ENCODE measurements at places on chromosomes 5 and 9. TPM values are rescaled to one million over a fixed set of nuclear protein-coding genes. Genes with fewer than 3 reads are reported as not detected.
A peak's percentile ranks its signal among the peaks of the same experiment; 100 is the strongest.

GRCh38 chr5:71492817-71493615 is 37.6 kb downstream of the BDP1 start:
- DNase-seq = no peak

DNA sequence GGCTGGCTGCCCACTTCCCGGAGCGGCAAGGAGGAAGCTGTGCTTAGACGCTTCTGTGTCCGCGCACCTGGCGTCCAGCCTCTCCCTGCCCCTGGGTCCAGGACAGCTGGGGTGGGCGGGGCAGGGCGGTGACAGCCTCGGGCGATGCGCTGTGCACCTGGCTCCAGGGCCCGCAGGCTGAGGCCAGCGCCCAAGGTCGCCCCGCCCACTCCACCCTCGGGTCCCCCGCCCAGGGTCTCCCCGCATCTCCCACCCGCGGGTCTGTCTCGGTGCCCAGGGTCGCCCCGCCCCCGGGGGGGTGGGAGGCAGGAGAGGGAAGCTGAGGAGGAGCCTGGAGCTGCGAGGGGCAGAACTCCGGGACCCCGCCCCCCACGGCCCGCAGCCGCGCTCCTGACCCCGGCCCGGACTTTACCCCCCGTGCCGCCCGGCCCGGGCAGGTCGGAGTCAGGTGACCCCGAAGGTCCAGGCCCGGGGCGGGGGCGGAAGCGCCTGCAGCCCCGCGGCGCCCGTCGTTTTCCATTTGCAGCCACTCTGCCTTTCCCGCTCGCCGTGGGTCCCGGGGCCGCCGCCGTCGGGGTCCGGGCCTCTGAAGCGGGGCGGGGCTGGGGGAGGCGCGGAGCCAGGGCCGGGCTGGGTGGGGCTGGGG is at the start of gene ENTPD8:
Gene ENTPD8, minus strand, starts transcription at position 69 of the 646 bp plus-strand sequence. CDS start 3,072 bp downstream, outside the sequence.
- DNase-seq = peak; percentile 80

DNA sequence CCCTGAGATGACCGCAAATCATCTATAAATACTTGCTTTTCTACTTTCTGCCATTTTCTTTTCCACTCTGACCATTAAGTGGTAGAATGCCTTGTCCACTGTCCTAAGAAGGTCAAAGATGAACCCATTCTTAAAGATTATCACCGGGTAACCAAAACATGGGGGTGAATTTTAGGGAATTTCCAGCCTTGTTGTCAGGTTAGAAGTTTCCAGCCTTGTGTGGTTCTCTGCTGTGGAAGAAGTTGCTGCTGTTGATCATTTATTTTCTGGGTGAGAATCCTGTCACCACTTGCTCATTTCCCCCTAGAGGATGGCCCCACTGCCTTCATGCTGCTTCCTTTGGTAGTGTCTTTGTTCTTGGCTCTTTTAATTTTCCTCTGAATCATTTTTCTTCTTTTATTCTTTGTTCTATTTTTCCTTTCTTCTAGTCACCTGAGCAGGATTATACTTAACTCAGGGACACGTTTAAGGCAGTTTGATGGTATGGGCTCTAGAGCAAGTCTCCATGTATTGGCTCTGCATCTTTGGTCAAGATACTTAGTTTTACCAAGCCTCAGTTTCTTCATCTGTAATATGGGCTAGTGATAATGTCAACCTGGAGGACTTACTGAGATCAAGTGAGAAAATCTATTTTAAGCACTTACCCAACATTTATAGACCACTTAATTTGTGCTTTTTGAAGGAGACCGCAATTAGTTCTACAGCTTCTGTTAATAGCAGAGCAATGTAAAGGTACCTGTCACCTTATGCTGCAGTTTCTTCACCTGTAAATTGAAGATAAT is 266.2 kb downstream of the ARHGAP26 start:
- no peak for DNase-seq

DNA sequence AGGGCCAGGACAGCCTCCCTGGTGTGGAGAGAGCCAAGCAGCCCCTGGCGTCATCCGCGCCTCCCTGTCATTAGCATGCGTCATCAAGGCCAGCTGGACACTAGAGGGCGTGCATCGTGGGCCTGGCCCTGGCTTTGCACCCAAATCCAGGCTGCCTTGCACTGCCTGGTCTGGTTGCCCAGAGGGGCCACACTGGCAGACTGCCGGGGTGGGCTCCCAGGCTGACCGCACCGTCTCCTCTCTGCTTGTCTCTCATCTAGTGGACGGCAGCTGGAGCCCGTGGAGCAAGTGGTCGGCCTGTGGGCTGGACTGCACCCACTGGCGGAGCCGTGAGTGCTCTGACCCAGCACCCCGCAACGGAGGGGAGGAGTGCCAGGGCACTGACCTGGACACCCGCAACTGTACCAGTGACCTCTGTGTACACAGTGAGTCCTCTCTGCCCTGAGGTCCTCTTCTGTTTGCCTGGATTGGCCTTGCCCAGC is 29.0 kb downstream of the HK3 start:
- no peak for DNase-seq

- no peak for DNase-seq
Observed at GRCh38 chr5:1033606-1034420, 25.2 kb downstream of the NKD2 start.

GRCh38 chr9:2132484-2133082 is 117.4 kb downstream of the SMARCA2 start:
- no peak for DNase-seq

DNA sequence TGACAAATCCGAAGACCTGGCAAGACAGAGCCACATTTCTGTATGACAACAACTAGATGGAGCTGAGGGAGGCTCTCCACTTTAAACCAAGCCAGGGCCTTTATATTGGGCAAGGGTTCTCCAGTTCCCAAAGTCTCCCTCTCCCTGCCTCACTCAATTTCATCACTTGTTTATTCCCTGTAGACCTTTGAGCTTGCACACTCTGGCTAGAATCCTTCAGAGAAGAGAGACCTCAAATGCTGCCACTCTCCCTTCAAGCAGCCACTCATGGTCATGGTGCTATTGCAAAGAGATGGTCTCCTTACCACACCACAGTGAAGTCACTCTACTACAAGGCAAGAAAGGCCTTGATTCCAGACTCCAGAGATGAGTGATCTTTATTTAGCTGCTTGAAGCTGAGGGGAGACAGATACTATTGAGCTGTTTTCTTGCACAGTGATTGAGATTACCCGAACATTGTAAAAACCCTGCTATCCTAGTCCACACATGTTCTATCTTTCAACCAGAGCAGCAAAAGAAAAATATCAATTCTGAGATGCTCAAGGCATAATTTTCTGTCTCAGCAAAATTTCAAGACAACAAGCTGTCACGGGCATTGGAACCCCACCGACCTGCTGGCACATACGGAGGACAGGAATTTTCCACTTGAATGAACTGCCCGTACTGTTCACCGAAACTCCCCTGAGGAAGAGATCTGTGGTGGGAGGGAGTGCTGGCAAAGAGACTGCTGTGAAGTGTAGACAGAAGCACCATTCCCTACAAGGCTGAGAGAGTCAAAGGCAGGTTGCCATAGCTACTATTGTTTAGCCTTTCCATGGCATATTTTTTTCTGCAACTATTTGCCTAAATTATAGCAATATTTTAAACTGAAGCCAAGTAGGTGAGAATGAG is 81.1 kb downstream of the CDO1 start:
- no peak for DNase-seq

- no peak for DNase-seq
Observed at GRCh38 chr9:71642056-71642455, 126.3 kb downstream of the CEMIP2 start.

- DNase-seq = no peak
Observed at GRCh38 chr5:157222506-157223230, 42.0 kb downstream of the ITK start.

The FOXD4 gene
- total RNA-seq = 0.32 TPM

The FOXD4L6 gene
- not detected for total RNA-seq

DNA sequence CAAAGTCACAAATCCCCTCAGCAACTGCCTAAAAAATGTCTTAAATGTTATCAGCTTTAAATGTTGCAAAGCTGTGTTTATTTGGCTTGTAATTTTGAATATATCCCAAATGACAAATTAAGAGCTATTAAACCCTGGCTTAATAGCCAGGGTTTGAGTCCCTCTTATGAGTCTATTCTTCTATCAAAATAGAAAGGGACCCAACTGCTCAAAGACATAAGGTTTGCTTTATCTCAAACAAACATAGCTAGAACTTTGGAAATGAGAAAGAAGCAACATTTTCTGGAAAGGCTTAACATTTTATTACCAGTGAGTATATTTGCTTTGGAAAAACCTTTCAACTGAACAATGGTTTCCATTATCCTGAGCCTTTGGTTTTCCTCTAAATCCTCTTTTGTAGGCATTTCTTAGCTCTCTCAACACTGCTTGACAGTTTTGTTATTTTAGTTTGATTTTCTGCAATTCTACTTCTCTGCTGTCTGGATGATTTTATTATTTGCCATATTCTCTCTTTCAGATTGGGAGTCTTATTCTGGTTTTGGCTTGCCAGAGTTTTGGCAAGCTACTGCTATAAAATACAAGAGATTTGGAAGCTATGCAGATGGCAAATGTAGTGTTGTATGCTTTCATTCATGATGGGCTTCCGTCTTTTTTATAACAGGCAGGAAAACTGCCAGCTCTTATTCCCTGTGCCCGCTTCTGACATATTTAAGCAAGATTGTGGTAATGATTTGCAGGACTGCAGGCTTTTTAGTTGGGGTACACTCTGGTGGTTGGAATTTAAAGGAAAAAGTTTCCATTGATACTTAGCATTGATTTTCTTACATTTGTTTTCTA is 734.9 kb downstream of the DTWD2 start:
- DNase-seq = no peak

- DNase-seq = no peak
Observed at GRCh38 chr9:105116052-105116868, 128.2 kb upstream of the SLC44A1 start.

The DIPK1B gene
- 7.1 TPM for total RNA-seq

The NMUR2 gene
- not detected for total RNA-seq

DNA sequence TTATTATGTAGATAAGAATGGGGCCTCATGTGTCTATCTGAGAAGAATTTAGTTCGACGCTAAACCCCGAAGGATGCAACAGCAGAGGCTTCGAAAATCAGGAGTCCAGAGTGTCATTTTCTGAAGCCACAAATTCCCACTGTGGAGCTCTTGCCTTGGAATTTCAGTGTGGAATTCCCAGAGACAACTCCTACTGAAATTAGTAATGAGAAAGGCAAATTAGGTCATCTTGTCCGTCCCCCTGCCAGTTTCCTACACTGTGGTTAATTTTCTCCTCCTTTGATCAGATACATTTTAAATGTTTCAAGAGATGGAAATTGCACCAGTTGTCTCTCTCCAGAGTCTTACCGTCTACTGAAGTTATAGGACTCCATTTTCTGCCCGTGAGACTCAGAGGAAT is 633.6 kb downstream of the BNC2 start:
- DNase-seq = no peak

The TLX3 gene
- total RNA-seq = not detected

DNA sequence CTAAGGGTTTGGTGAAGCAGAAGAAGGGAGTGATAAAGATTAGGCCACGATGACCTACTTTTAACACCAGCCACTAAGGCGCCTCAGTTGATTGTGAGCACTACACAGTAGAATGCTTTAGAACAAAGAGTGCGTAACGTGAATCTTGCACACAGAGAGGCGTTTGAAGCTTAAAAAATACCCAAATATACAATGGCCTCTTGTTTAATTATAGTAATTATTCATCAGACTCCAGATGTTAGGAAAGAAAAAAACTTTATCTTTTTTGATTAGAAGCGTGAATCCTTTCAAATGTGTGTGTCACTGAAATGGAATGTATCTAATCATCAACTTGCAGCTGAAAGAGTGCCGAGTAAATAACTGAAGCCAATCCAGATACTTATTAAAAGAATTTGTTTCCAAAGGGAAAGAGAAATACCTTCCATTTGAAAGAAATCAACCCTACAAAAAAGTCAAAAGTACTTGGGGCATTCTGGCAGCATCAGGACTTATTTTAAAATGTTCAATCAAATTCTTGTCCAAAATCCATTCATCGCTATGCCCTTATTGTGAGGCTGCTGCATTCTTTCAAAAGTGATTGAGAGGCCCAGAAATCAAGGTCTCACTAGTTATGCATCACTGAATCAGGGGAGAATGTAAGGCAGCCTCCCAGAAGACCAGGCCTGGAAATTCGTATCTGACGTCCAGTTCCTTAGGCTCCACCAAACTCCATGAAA is 337.5 kb downstream of the ZNF608 start:
- no peak for DNase-seq

The BTNL3 gene
- total RNA-seq = not detected

The NR4A3 gene
- 37.4 TPM for total RNA-seq

DNA sequence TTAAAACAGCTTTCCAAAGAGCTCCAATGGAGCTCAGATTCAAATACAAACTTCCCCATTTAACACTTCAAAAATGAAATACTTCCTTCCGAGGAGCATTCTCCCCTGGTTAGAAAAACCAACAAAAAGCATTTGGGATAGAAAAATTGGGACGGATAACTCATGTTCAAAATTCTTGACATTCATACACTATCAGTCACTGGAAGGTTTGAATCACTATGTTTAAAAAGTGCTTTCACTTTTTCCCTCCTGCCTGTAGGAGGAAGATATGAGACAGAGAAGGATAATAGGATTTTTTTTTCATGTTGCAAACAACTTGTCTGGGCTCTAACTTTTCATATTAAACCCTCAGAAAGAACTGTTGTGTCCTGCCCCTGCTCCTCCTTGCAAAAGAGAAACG is 412.0 kb downstream of the ACTL7B start:
- no peak for DNase-seq

- DNase-seq = no peak
Observed at GRCh38 chr9:133124907-133125275, 3.9 kb upstream of the RALGDS start.

- no peak for DNase-seq
Observed at GRCh38 chr5:80797428-80798024, 142.7 kb upstream of the DHFR start.

The MED27 gene
- 24.5 TPM for total RNA-seq

DNA sequence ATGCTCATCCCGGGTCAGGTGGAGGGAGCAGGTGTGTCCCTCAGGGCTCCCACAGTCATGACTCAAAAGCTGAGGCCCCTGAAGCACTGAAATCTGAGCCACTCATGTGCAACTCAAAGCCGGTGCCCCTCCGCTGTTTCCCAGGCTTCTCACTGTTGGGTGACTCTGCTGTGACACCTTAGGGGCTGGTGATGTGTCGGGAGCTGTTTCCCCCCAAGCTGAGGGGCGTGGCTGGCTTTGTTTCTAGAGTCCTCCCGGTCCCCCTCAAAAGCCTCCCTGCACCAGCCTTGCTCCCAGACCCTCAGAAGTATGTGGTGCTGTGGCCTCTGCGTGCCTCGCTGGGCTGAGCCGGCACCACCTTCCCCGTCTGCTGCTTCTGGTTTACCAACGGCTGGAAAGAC is 39.7 kb downstream of the PLPP7 start:
- peak; percentile 57 for DNase-seq

The WDR38 gene
- not detected for total RNA-seq

DNA sequence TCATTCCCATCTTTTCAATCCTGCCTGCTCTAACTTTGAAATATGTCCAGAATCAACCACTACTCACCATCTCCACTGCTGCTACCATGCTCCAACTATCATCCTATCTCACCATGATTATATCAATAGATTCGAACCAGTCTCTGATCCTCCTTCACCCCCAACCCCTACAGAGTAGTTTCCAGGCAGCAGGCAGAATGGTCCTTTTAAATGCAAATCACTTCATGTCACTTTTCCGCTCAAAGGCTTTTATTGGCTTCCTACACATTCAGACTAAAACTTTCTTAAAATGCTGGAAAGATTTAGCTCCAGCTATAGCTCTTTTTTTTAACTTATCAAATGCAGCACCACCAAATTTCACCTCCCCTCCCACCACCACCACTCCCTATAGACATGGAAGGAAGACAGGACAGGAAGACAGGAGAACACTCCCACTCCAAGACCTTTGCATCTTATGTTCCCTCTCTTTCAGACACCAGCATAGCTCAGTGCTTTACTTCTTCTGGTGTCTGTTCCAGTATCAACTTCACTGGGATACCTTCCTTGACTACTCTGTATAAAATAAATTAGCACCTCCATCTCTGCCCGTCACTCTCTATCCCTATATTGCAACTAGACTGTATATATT is 9.9 kb upstream of the PPP2R2B start:
- no peak for DNase-seq

Measured in posterior vena cava (tissue), 2 donors.